GM12891 (cell line): ENCODE measurements at places on chromosomes 2 and 18.

DNA sequence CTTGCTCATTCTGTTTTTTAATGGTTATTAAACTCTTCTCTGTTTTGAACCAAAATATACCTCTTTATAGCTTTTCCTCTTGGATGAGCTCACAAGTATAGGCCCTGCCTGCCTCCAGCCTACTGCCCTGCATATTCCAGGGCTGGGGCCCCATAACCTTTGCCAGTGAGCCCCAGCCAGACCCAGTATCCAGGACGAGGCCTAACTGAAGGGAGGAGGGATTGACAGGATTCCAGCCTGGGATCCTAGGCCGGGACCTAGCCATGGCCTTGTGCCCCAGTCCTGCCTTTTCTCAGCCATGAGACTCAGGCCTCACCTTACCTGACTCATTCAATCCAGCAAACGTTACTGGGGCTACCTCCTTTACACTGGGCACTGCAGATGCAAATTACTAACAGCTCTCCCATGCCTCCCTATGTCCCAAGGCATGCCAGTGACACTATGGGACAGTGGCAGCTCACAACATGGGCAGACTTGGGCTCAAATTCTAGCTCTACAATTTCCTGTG, 159.2 kb downstream of the DDX1 start:
- DNase-seq = no peak

- no peak for DNase-seq
These were observed 208.5 kb downstream of the CAMKMT start for GRCh38 chr2:44570271-44570670.

DNA sequence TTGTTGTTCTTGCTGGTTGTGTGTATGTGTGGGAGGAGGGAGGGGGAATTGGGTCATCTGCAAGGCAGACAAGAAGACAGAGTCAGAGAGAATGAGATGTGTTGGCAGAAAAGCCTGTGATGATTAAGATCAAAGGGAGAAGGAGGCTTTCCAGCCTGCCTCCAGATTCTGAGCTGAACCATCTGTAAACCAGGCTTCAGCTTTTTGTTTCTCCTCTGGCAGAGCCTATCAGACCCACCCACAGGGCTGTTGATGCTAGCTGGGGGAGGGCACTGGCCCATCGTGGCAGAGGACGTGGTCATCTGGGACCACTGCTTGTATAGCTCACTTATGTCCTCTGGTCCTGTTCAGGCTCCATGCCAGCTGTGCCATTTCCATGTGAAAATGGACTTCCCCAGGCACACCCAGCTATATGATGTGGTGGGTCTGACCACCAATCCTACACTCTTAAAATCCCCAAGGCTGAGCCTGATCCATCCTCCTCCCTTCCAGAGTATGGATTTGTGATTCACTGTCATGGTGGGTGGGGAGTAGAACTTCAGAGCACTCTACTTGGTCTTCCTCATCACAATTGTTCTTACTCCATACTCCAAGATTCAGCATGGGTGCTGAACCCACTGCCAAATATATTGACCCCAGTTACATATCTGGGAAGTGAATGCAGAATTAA, 27.8 kb upstream of the COL6A3 start:
- no peak for DNase-seq

DNA sequence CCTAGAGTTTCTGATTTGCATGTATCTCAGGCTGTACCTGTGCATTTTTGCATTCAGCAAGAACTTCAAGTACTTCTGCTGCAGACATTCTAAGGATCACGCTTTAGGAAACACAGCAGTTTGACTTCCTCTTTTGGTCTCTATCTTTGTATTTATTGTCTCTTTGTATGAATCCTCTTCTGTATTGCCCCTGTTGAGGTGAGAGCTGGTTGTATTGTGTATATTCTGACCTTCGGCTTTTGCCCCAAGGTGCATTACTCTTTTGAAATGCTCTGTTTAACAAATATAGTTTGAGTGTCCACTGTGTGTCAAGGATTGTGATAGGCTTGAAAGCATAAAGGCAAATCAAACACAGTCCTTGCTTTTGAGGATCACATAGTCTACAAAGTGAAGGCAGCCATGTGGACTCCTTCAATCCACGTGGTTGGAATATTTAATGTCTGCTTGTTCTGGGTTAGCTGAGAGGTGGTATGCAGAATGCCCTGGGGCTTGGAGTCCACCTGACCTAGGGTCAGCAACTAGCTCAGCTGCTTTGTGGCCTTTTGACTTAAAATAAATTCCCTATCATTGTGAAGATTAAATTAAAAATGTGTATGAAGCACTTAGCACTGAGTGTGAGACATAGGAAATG, 108.1 kb downstream of the LYPD6 start:
- DNase-seq = no peak

GRCh38 chr2:13030606-13031005, 313.9 kb downstream of the TRIB2 start:
- no peak for DNase-seq

DNA sequence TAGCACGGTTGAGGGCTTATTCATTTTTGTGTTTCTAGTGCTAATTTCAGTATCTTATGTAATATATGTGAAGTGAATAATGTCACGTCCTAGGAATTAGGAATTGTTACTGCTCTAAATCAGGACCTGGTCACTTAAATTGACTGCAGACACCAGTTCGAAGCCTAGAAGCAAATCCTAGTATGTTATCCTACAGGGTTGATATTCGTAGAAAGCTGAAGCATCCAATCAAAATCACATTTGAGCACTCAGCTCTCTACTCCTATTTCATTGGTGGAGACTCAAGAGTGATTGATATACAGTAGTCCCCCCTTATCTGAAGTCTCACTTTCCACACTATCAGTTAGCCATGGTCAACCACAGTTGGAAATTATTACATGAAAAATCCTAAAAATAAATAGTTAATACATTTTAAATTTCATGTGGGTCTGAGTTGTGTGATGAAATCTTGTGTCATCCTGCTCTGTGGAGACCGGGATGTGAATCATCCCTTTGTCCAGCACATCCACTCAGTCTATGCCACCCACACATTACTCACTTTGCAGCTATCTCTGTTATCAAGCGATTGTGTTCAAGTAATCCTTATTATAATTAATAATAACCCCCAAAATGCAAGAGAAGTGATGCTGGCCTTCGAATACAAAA, 35.2 kb upstream of the SCN9A start:
- no peak for DNase-seq

- DNase-seq = no peak
These were observed 100.8 kb upstream of the MAP2 start for GRCh38 chr2:209322905-209323512.
